Breast epithelium (tissue), 4 donors: ENCODE measurements at places on chromosomes 1 and 21. TPM values are rescaled to one million over a fixed set of nuclear protein-coding genes. Genes with fewer than 3 reads are reported as not detected.
A peak's percentile ranks its signal among the peaks of the same experiment; 100 is the strongest.

S100A7 gene
- not detected for total RNA-seq

- H3K4me1 ChIP-seq: no peaks in the 10 kb centered on the region
- no peaks in the 10 kb centered on the region for H3K27me3 ChIP-seq
- no peaks in the 10 kb centered on the region for H3K36me3 ChIP-seq
- H3K27ac ChIP-seq: no peak overlapping the region
These were observed 10.6 kb downstream of the CDC14A start for GRCh38 chr1:100362821-100363466.

- no peaks in the 10 kb centered on the region for H3K36me3 ChIP-seq
- H3K4me1 ChIP-seq: no peaks in the 10 kb centered on the region
- DNase-seq: no peak
- no peak overlapping the region for H3K27ac ChIP-seq
These were observed 89.5 kb downstream of the CNIH3 start for GRCh38 chr1:224705578-224705977.

STYXL2 gene
- total RNA-seq: 0.16 TPM

HMGCS2 gene
- 0.16 TPM for total RNA-seq

DNM3 gene
- total RNA-seq: 6.6 TPM

DNA sequence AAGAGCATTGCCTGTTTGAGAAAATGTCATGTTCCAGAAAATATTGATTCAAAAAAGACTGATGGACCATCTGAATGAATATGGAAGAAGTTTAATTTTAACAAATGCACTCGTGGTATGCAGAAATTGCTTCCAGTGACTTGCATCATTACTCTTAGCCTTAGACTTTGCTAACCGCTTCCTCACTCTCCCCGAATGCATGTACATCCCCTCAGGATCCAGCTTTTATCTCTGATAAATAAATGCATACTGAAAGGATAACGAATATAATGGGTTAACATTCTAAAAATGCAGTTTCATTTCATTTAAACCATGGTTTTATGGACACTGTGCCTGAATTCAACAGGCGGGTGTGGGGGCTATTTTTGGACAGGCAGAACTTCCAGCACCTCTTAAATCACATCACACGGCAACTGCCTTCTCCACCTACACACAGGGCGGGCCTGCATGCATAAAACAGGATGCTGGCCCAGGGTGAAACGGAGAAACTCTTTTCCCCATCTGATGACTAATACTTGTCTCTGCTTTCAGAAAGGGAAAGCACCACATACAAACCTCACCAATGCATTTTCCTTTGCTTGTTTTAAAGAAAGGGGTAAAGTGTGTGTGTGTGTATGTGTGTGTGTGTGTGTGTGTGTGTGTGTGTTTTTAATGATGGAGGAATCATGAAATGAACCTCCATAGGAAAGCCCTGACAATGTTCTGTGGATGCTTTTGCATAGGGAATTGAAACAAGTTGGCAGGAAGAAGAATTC lies 48.7 kb downstream of the SPAG17 start:
- H3K27ac ChIP-seq: no peak overlapping the region
- H3K36me3 ChIP-seq: no peaks in the 10 kb centered on the region
- DNase-seq: no peak
- H3K4me3 ChIP-seq: no peak overlapping the region

DNA sequence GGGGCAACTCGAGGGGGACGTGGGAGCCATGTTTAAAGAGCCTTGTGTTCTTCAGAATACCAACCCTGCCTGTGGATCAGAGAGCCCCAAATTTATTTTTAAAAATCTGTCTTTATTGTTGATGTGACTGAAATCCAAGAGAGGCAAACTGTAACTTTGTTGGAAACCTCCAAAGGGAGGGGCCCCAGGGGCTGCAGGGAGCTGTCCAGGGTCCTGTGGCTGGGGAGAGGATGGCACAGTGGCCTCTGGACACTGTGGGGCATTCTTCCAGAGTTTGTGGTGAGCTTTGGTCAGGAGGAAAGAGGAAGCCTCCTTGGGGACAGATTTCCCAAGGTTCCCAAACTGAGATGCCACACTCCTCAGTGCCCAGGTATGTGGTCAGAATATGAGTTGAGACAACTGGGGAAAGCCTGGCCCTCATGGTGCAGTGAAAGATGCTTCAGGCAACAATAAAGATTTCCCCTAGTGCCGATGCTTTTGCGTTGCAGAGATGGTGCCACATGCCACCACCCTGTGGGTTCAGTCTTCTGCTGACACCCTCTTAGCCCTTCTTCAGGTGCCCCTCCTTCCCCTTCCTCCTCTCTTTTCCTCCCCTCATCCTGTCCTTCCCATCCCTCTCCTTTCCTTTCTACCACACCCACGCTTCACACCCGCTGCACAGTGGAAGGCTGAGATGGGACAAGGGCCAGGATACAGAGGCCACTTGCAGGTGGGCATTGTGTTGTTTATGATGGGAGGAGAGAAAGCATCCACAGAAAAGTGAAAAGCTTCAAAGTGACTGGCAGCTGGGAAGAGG lies 122.1 kb downstream of the UCK2 start:
- no peaks in the 10 kb centered on the region for H3K36me3 ChIP-seq
- H3K4me1 ChIP-seq: no peaks in the 10 kb centered on the region
- H3K4me3 ChIP-seq: no peak overlapping the region
- H3K27ac ChIP-seq: no peak overlapping the region

DNA sequence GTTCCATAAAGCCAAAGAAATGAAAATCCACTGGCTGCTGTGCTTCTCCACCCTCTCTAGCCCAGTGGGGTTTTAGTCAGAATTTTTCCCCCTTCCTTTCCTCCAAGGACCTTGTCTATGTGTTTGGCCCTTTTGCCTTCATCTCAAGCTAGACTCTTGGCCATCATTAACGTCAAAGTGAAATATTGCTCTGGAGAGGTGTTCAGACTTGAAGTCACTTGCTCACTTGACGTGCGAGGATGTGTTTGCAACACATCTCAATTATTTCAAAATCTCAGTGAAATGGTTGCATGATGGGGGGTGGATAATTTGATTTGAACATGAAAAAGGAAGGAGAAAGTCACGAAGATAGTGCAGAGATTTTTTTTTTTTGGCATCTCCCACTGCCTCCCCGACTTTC lies 13.6 kb downstream of the EVA1C start:
- no peak for DNase-seq
- no peaks in the 10 kb centered on the region for H3K36me3 ChIP-seq
- no peak overlapping the region for H3K4me3 ChIP-seq
- peak overlapping the region; percentile 72 for H3K27ac ChIP-seq
- H3K4me1 ChIP-seq: peaks cover 9% of the 10 kb centered on the region

- H3K27ac ChIP-seq: peak overlapping the region; percentile 95
- H3K4me3 ChIP-seq: no peak overlapping the region
- peaks cover 3% of the 10 kb centered on the region for H3K4me1 ChIP-seq
- H3K36me3 ChIP-seq: no peaks in the 10 kb centered on the region
- no peaks in the 10 kb centered on the region for H3K27me3 ChIP-seq
These were observed 54.7 kb upstream of the IFFO2 start for GRCh38 chr1:19010995-19011844.

DNA sequence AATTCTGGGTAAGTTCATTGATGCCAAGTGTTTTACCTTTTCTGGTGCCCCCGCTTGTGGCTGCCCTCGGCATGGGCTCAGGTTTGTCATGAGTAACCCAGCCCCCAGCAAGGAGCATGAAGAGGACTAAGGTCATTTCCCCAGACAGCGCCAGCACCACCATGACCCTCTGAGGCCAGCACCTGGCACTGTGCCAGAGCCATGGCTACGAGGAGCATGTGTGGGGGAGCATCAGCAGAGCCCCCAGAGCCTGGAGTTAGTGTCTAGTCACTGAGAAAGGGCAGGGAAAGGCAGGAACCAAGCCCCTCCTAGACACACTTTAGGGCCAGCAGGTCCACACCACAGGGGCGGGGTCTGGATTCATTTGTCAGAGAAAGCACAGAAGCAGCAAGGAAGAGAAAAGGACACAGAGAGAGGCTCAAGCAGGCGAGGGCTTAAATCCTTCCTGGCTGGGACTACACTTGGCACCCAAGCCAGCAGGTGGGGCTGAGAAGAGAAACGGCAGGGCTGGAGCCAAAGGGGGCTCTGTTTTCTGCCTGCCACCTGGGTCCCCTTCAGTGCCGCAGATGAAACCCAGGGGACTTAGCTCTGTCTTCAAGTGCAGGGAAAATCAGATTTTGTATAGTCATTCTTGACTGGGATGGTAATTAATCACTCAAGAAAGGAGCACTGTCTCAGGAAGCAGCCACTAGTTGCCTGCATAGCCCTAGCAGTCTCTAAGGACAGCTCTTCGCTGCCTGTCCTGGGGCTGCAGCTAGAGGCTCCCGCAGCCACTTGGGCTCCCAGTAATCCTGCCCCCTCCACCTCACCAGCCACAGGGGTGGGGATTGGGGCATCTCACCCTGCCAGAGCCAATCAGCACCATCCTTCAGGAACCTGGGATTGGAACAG lies 79.6 kb upstream of the ZC3H12A start:
- H3K27me3 ChIP-seq: peaks cover 5% of the 10 kb centered on the region
- H3K36me3 ChIP-seq: no peaks in the 10 kb centered on the region
- no peak overlapping the region for H3K27ac ChIP-seq
- H3K4me1 ChIP-seq: no peaks in the 10 kb centered on the region

DNA sequence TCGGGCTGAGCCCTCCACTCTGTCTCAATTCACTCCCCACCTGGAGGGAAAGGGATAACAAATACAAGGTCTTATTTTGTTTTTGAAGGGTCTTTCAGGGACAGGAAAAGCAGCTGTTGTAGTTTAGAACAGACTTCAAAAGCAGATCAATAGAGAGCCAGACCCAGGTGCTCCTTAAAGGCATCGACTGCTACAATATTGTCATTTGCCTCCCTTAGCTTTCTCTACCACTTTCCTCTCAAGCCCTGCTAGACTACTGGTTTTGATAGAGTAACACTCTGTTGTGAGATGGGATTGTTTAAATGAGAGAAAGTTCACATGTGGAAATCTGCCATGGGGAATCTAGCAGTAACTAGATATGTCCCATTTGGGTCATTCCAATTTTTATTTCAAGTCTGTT lies 24.0 kb downstream of the RGS7 start:
- H3K4me3 ChIP-seq: no peak overlapping the region
- H3K36me3 ChIP-seq: no peaks in the 10 kb centered on the region
- H3K4me1 ChIP-seq: no peaks in the 10 kb centered on the region
- H3K27ac ChIP-seq: no peak overlapping the region
- no peaks in the 10 kb centered on the region for H3K27me3 ChIP-seq
- no peak for DNase-seq

AXDND1 gene
- total RNA-seq: 1.8 TPM

FLG2 gene
- total RNA-seq: not detected

B3GALT5 gene
- not detected for total RNA-seq

- no peaks in the 10 kb centered on the region for H3K4me1 ChIP-seq
- H3K27me3 ChIP-seq: no peaks in the 10 kb centered on the region
- no peak for DNase-seq
- no peak overlapping the region for H3K27ac ChIP-seq
- no peak overlapping the region for H3K4me3 ChIP-seq
These were observed 184.1 kb upstream of the DUSP10 start for GRCh38 chr1:221925947-221926346.

- peaks cover 4% of the 10 kb centered on the region for H3K4me1 ChIP-seq
- H3K27me3 ChIP-seq: no peaks in the 10 kb centered on the region
- no peak for DNase-seq
These were observed 1.6 kb upstream of the SRSF4 start for GRCh38 chr1:29183287-29183686.

DNA sequence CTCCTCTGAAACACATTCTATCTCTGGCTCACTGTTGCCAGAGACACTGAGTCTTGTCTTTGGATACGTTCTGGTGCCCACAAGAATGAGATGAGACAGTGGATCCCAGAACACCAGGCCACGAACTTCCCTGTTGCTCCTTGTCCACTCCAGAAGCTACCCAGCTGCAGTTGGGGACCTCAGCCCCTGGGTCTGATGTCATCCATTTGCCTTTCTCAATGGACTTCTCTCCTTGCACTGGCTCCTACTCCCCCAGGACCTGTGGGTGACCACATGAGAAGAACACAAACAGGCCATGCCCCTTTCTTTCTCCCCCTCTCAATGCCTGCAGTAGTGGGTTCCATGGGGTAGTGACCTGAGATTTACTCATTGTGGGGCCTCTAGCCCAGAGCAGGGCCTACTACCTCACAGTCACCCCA lies 5.9 kb downstream of the NBPF1 start:
- no peak overlapping the region for H3K4me3 ChIP-seq
- peaks cover 4% of the 10 kb centered on the region for H3K4me1 ChIP-seq
- H3K27me3 ChIP-seq: no peaks in the 10 kb centered on the region
- no peak for DNase-seq
- no peaks in the 10 kb centered on the region for H3K36me3 ChIP-seq

- no peaks in the 10 kb centered on the region for H3K4me1 ChIP-seq
- no peak for DNase-seq
- no peaks in the 10 kb centered on the region for H3K36me3 ChIP-seq
- no peak overlapping the region for H3K27ac ChIP-seq
- H3K27me3 ChIP-seq: no peaks in the 10 kb centered on the region
These were observed 10.3 kb downstream of the PRRX1 start for GRCh38 chr1:170674239-170674638.

GRCh38 chr21:26850116-26850643 lies 5.0 kb upstream of the ADAMTS1 start:
- no peak overlapping the region for H3K4me3 ChIP-seq
- no peak for DNase-seq
- H3K36me3 ChIP-seq: no peaks in the 10 kb centered on the region
- no peaks in the 10 kb centered on the region for H3K27me3 ChIP-seq

DNA sequence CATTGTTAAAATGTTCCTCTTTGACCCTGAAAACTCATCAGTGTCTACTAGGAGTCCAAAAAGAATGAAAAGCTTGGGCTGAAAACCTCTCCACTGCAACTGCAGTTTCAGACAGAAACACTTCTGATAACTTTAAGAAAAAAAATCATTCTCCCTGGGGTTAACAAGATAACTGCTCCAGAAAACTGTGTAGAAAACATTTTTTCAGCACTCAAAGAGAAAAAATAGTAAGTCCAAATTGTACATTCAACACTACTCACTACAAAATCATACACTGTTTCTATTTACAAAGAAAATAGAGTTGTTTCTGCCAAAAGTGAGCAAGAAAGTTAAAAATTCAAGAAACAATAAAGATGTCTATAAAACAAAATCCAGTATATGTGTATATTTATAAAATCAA lies 157.8 kb downstream of the RERE start:
- H3K36me3 ChIP-seq: no peaks in the 10 kb centered on the region
- H3K4me1 ChIP-seq: no peaks in the 10 kb centered on the region
- no peak overlapping the region for H3K4me3 ChIP-seq
- no peak overlapping the region for H3K27ac ChIP-seq
- DNase-seq: no peak

DNA sequence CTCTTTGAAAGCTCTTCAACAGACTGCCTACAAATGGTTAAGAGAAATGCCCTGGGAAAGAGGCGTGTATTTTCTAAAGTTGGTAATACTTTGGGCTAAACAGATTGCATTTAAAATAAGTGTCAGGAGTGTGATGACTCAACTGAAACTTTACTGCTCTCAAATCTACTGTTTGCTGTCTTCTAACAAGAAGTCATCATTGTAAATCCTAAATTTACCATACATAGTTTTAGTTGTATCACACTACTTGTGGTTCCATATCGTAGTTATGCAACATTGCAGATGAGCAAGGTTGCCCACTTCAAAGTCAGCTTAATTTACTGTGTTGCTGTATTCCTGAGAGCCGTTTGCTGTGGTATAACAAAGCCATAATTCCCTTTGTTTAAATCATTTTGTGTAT lies 59.6 kb downstream of the RGS21 start:
- no peak overlapping the region for H3K4me3 ChIP-seq
- no peaks in the 10 kb centered on the region for H3K36me3 ChIP-seq
- no peak overlapping the region for H3K27ac ChIP-seq
- no peaks in the 10 kb centered on the region for H3K27me3 ChIP-seq
- no peaks in the 10 kb centered on the region for H3K4me1 ChIP-seq

GRCh38 chr1:25065321-25065721 lies 135.2 kb upstream of the RUNX3 start:
- H3K36me3 ChIP-seq: no peaks in the 10 kb centered on the region
- no peaks in the 10 kb centered on the region for H3K27me3 ChIP-seq
- H3K27ac ChIP-seq: no peak overlapping the region
- DNase-seq: no peak
